Fibroblast of lung (primary cell): ENCODE measurements at places on chromosomes 11 and 22.

DNA sequence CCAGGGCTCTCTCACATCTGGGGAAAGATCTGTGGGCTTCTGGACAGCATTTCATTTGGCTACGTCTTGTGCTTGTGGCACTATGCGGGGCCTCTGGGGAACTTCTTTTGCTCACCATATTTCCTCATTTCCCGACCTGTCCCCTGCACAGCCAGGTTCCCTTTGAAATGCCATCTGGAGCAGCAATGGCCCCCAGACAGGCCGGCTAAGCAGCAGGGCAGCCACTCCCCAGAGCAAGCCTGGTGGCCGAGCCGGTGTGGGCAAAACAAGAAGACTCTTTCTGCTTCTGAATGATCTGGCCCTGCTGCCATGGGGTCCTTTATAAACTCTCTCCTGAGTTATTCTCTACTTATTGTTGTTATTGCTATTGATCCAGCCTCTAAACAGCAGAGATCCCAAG lies 190.7 kb upstream of the NECTIN1 start:
- DNase-seq: no peak

GRCh38 chr11:106277484-106277883 lies 200.0 kb downstream of the AASDHPPT start:
- DNase-seq: peak; percentile 6

GRCh38 chr11:2133241-2134021 lies 5.8 kb downstream of the IGF2 start:
- no peak for DNase-seq

DNA sequence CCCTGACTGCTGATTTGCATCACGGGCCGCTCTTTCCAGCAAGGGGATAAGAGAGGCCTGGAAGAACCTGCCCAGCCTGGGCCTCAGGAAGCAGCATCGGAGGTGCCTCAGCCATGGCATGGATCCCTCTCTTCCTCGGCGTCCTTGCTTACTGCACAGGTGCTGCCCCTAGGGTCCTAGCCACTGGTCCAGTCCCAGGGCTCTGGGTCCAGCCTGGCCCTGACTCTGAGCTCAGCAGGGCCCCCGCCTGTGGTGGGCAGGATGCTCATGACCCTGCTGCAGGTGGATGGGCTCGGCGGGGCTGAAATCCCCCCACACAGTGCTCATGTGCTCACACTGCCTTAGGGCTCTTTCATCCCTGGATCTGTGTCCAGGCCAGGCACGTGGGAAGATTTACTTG lies 7.0 kb upstream of the IGLL5 start:
- DNase-seq: no peak

- no peak for DNase-seq
These were observed 4.4 kb upstream of the ZNF202 start for GRCh38 chr11:123745764-123746451.
